Chondrocyte (in vitro differentiated cells): ENCODE measurements at places on chromosomes 7 and 10. TPM values are rescaled to one million over a fixed set of nuclear protein-coding genes. Genes with fewer than 3 reads are reported as not detected.

- H3K27me3 ChIP-seq: no peaks in the 10 kb centered on the region
- no peak for DNase-seq
- no peak overlapping the region for H3K4me3 ChIP-seq
- H3K4me1 ChIP-seq: no peaks in the 10 kb centered on the region
- no peak overlapping the region for H3K27ac ChIP-seq
Measured at GRCh38 chr10:104957178-104957841, 316.2 kb downstream of the SORCS3 start.

GRCh38 chr7:41117431-41117830 lies 585.5 kb downstream of the INHBA start:
- no peak overlapping the region for H3K4me3 ChIP-seq
- DNase-seq: no peak
- H3K27ac ChIP-seq: no peak overlapping the region

DNA sequence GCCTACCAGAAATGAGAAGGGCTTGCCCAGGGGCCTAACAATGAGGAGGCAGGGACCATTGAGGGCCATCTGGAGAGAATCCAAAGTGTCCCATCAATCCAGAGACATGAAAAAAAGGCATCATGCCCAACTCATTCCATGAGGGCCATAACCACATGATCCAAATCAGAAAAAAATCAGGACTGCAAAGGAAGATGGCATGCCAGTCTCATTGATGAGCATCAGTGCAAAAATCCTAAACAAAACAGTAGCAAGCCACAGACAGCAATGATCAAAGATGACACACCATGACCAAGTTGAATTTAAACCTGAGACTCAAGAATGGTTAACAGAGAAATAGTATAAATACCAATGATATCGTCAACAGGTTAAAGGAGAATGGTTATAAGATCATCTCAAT lies 7.0 kb upstream of the CYP3A4 start:
- H3K27ac ChIP-seq: no peak overlapping the region
- no peak overlapping the region for H3K4me3 ChIP-seq
- H3K36me3 ChIP-seq: no peaks in the 10 kb centered on the region
- H3K27me3 ChIP-seq: peaks cover 20% of the 10 kb centered on the region
- H3K4me1 ChIP-seq: peaks cover 4% of the 10 kb centered on the region
- no peak for DNase-seq

DNA sequence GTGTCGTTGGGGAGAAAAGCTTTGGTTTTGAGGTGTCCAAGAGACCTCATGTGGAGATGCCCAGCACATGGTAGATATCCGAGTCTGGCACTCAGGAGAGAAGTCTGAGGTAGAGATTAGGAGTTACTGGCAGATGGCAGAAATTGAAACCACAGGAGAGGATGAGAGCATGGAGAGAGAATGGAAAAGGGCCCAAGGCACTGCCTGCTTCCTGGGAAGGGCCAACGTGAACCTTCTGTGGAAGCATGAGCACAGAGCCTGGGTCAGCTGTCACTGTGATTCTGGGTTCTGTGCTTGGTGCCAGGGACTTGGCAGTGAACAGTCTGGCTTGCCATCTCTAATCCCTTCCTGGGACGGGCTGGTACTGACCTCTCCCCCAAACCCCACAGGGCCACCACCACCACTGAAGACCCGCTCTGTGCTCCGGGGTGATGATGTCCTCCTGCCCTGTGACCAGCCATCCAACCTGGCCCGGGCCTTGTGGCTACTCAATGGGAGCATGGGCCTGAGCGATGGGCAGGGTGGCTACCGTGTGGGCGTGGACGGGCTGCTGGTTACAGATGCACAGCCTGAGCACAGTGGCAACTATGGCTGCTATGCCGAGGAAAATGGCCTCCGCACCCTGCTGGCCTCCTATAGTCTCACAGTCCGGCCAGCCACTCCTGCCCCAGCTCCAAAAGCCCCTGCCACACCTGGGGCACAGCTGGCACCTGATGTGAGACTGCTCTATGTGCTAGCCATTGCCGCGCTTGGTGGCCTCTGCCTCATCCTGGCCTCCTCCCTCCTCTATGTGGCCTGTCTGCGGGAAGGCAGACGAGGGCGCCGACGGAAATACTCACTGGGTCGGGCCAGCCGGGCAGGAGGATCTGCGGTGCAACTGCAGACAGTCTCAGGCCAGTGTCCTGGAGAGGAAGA lies 4.1 kb downstream of the MRPL43 start:
- no peak overlapping the region for H3K4me3 ChIP-seq
- DNase-seq: peak; percentile 88
- H3K4me1 ChIP-seq: peaks cover 26% of the 10 kb centered on the region
- no peak overlapping the region for H3K27ac ChIP-seq
- H3K27me3 ChIP-seq: no peaks in the 10 kb centered on the region
- H3K36me3 ChIP-seq: peaks cover 6% of the 10 kb centered on the region

DNA sequence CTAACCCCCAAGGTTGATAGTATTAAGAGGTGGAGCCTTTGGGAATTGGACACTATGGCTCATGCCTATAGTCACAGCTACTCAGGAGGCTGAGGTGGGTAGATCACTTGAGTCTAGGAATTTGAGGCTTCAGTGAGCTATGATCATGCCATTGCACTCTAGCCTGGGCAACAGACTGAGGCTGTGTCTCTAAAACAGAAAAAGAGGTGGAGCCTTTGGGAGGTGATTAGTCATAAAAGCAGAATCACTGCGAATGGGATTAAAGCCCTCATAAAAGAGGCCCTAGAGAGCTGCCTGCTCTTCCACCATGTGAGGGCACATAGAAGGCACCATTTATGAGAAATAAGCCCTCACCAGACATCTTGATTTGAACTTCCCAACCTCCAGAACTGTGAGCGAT lies 81.9 kb downstream of the SKAP2 start:
- no peak for DNase-seq
- no peak overlapping the region for H3K27ac ChIP-seq
- no peak overlapping the region for H3K4me3 ChIP-seq
- H3K36me3 ChIP-seq: peaks cover 4% of the 10 kb centered on the region
- no peaks in the 10 kb centered on the region for H3K4me1 ChIP-seq

Gene PTEN
- total RNA-seq: 82.9 to 85.4 TPM (median 83.5 TPM) in 3 replicates

Gene CHN2
- 0.50 to 1.7 TPM (median 0.56 TPM) in 3 replicates for total RNA-seq

Gene MYL7
- not detected in 3 replicates for total RNA-seq
